Chondrocyte (in vitro differentiated cells): ENCODE measurements at places on chromosomes 3 and 15. TPM values are rescaled to one million over a fixed set of nuclear protein-coding genes. Genes with fewer than 3 reads are reported as not detected.

Gene NCEH1
- 6.5 to 7.1 TPM (median 6.7 TPM) in 3 replicates for total RNA-seq

DNA sequence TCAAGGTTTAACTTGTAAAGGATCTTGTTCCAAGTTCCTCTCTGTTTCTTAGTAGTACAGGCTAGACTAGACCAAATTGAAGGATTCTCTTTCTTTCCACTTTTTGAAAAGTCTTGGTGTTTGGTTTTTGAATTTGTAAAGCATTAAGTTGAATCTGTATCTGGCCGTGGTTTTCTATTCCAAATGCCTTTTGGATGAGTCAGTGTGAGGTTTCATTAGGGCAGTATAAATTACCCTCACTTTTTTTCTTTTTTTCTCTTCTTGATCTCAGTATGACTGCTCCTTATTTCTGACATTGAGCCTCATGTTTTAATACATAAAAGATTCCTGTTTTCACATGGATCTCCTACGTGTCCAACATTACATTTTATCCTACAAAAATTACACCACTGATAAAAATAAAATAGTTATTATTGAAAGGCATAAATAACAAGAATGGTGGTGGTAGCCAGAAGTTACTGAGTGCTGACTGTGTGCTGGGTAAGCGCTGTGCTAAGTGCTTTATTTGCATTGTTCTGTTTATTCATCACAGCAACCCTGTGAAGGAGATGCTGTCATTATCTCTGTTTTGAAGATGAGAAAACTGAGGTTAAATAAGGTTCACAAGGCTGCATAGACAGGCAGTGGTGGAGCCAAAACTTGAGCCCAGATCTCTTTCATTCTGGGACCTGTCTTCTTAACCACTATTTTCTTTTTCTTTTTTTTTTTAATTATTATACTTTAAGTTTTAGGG is 48.3 kb downstream of the MITF start:
- H3K27me3 ChIP-seq: no peaks in the 10 kb centered on the region
- H3K27ac ChIP-seq: peak overlapping the region; percentile 83
- H3K4me1 ChIP-seq: peaks cover 61% of the 10 kb centered on the region

- no peak for DNase-seq
- H3K27ac ChIP-seq: no peak overlapping the region
- H3K4me1 ChIP-seq: no peaks in the 10 kb centered on the region
- no peaks in the 10 kb centered on the region for H3K36me3 ChIP-seq
- no peaks in the 10 kb centered on the region for H3K27me3 ChIP-seq
- H3K4me3 ChIP-seq: no peak overlapping the region
Observed at GRCh38 chr3:69130689-69131088, 8.3 kb upstream of the LMOD3 start.

DNA sequence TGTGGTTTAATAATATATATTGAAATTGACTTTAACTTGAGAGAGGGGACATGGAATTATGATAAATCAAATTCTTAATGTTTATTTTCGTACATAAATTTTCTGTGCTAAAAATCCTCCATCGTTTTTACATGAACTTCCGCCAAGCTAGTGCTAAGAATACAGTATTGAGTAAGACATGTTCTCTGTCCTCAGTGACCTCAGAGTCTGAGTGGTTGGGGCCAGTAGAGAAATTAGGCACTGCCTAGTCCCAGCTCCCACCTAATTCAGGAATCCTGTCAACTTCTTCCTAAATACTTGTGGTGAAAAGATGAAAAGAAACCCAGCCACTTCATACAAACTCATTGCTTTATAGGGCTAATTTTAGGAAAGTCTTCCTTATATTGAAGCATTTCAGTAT is 110.3 kb downstream of the PPP2R3A start:
- H3K4me1 ChIP-seq: peaks cover 21% of the 10 kb centered on the region
- H3K4me3 ChIP-seq: no peak overlapping the region
- no peaks in the 10 kb centered on the region for H3K27me3 ChIP-seq
- peak overlapping the region; percentile 23 for H3K27ac ChIP-seq
